CD4-positive, alpha-beta T cell (primary cell): ENCODE measurements at places on chromosomes 1 and 21. TPM values are rescaled to one million over a fixed set of nuclear protein-coding genes. Genes with fewer than 3 reads are reported as not detected.
A peak's percentile ranks its signal among the peaks of the same experiment; 100 is the strongest.

URB2 gene
- 4.1 TPM for total RNA-seq

- no peak for DNase-seq
These were observed 10.1 kb downstream of the PLEKHA6 start for GRCh38 chr1:204349602-204350001.

DNA sequence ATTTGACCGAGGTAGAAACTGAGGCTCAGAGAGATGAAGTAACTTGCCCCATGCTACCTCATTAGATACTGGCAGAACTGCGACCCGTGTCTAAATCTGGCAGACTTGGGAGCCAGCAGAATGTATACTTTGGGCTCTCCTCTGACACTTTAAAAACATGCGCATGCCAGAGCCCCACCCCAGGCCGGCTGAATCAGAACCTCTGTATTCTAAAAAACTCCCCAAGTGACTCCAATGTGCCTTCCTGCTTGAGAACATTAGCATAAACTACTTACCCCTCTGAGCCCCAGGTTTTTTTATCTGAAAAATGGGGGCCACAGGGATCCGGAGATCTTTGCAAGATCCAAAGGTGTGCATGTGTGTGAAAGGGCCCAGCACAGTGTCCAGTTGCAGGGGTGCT is 344.7 kb upstream of the USP24 start:
- DNase-seq, result no peak

GRCh38 chr1:39758556-39759435 is 12.4 kb downstream of the OXCT2 start:
- no peak for DNase-seq

DNA sequence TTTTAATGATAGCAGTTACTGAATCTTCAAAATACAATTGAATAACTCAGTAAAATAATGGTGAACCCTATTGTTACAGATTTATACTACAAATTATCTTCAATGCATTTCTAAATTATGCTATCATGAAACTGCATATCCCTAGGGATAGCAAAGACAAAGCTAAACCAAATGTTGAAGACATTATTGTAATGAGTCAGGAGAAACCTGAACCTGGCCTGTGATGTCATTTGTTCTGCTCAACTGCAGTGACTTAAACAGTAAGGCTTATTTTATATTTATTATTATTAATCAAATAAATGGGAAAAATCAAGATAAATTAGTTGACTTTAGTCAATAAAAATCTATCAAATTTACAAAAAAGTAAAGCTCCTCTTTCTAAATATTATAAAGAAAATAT is 100.3 kb downstream of the UCHL5 start:
- no peak for DNase-seq

DNA sequence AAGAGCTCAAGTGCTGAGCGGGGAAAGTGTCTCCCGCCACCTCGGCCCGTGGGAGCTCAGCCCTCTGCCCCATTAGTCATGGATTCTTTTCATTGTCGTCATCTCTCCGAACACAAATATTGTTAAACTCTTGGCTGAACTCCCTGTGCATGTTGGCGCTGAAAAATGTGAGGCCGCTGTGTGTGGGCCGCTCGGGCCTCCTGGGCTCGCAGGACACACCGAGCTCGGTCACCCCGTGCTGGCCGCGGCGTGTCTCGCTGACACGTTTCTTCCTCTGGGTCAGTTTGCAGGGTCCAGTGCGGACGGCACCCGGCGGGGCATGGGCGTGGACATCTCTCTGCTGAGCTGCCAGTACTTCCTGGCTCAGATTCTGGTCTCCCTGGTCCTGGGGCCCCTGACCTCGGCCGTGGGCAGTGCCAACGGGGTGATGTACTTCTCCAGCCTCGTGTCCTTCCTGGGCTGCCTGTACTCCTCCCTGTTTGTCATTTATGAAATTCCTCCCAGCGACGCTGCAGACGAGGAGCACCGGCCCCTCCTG is 25.6 kb downstream of the SLC45A1 start:
- DNase-seq, result no peak

GPR137B gene
- total RNA-seq, result 6.3 TPM

DNA sequence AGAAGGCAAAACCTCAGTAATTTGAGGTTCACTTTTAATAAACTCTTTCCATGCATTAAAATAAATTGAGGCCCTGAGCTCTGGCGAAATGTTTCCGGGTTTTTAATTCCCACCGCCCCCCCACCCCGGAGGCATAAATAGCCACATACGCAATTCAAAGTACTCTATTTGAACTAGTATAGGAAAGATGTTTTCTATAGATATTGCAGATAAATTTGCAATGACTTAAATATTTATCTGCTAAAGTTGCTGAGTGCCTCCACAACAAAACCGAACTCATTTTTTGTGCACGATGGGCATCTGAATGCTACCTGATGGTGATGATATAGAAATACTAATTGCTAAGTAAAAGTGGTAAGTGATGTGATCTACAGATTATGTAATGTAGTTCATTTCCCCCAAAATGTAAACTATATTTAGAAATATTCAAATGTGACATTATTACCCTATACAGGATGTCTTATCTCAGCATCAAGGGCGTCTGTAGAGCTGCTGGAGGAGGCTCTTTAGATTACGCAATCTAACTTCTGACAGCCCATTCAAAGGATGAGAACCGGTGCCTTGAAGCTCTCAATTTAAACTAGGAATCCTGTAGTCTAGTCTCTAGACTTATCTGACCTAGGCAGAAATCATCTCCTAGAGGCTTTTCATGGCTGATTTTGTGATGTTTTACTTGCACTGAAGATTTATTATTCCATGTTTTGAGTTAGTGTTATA is 8.5 kb downstream of the IRF2BP2 start:
- peak; percentile 83 for DNase-seq

CFAP74 gene
- not detected for total RNA-seq

PTBP2 gene
- total RNA-seq, result 32.6 TPM

- DNase-seq, result no peak
These were observed 58.9 kb upstream of the PALMD start for GRCh38 chr1:99587008-99587407.

DNA sequence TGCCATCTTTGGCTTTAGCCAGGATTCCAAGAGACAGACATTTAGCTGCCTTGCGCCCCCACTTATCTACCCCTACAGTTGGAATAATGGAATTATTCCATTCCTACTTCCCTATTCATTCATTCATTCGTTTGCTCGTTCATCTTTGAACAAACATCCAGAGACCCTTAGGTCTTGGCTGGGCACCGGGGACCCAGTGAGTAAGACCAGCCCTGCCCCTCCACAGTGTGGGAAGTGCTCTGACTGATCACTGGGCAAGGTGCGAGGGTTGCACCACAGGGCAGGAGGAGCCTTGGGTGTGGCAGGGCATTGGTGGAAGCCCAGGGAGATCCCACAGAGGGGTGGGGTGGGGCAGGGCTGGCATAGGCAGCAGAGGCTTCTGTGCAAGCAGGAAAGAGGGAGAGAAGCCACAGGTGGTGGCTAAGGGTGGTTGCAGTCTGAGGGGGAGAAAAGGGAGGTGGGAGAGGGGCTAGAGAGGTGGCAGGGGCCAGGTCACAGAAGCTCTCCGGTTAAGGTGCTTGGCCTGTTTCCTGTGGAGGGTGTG is 35.0 kb upstream of the TMEM61 start:
- DNase-seq, result no peak

DNA sequence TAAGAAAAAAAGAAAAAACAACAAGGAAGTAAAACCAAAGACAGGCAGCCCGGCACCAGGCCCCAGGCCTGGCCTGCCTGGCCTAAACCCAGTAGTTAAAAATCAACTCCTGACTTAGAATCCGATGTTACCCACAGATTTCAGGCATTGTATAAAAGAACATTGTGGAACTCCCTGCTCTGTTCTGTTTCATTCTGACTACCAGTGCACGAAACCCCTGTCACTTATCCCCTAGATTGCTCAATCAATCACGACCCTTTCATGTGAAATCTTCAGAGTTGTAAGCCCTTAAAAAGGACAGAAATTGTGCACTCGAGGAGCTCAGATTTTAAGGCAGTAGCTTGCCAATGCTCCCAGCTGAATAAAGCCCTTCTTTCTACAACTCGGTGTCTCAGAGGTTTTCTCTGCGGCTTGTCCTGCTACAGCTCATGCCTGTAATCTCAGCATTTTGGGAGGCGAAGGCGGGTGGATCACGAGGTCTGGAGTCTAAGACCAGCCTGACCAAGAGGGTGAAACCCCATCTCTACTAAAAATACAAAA is 15.6 kb upstream of the MYOCOS start:
- DNase-seq, result no peak

DNA sequence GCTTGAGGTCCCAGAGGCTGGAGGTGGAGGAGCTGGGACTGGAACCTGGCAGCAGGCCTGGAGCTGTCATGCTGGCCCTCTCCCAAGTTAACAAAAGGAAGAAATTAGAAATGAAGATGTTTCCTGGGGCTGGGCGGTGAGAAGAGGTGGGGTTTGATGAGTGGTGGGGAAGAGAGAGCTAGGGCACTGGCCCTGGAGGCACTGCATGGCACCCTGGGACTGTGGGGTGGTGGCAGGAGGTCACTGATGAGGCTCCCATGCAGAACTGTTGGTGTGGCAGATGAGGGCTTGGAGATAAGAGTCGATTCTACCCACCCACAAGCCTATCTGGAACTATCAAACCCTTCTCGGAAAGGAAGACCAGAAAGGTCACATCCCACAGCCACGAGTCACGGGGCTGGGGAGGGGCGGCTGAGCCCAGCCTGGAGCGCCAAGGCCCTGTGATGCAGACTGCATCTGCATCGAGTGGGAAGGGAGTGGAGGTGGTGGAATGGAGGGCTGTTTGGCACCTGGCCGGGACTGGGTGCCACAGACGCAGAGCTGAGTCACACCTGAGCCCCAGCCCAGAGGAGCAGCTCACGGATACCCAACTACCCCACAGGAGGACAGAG is 29.4 kb downstream of the MRPL37 start:
- no peak for DNase-seq

GRCh38 chr21:38476385-38476784 is 21.9 kb downstream of the ERG start:
- DNase-seq, result no peak

DNA sequence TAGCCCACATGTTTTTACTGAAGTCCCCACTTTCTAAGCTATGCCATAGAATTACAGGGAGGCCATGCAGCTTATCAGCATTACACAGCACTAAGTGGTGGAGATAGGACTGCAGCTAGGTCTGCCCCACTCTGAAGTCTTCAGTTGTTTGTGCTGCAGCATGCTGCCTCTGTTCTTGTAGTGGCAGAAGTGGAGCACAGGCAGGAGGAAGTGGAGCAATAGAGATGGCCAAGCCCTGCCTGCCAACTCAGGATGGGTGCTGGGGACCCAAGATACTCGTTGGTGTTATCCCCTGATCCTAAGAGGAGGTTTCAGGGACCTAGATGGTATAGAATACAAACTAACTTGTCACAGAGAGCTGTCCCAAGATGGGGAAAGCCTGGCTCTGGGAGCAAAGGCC is 12.9 kb downstream of the MRPL37 start:
- no peak for DNase-seq

FAM229A gene
- total RNA-seq, result 38.0 TPM

GRCh38 chr1:23722652-23723051 is 20.6 kb upstream of the ELOA start:
- DNase-seq, result no peak

DNA sequence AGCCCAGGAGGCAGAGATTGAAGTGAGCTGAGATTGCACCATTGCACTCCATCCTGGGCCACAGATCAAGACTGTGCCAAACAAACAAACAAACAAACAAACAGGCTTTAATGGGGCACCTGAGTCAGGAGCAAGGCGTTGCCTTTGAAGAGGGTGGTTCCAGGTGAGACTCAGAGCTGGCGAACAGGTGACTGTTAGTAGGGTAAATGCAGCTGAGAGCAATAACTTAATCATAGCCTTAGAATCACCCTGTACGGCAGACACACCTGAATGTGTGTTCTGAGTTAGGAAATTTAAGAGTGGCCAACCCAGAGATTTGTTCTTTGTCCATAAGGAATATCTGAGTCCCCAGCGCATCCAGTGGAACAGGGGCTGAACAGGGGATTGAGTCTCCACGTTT is 440.4 kb downstream of the RPS6KC1 start:
- DNase-seq, result no peak

- DNase-seq, result no peak
These were observed 5.8 kb downstream of the KISS1 start for GRCh38 chr1:204190212-204191211.

DNA sequence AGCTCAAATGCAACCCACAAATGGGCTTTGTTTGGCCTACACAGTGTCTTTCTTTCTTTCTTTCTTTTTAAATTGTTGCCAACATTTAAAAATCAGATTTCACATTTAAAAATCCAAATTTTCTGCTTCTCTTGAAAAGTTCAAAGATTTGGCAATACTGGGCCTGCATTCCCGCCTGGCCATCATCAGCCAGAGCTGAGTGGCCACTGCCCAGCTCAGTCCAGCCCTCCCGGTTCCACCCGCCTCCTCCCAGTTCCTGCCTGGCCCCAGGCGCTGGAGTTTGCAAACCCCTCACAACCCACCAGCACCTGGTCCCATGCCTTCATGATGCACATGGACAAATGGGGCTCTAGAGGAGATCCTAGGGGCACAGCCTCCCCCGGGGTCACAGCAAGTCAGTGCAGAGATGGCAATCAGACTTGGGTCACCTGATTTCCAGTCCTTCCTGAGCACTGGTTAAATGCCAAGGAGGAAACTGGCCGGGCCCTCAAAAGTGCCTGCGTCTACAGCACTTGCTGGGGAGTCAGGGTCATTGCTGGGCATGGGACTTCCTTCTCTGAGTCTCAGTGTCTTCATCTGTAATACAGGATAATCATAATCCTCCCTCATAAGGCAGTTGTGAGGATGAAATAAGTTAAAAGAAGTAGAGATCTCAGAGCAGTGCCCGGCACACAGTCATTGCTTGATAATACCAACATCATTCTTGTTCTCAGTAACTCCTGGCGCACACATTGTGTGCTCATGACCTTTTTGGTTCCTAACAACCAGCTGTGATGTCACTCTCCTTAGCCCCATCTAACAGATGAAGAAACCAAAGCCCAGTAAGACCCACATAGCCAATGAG is 41.0 kb upstream of the LAPTM5 start:
- DNase-seq, result no peak

DNA sequence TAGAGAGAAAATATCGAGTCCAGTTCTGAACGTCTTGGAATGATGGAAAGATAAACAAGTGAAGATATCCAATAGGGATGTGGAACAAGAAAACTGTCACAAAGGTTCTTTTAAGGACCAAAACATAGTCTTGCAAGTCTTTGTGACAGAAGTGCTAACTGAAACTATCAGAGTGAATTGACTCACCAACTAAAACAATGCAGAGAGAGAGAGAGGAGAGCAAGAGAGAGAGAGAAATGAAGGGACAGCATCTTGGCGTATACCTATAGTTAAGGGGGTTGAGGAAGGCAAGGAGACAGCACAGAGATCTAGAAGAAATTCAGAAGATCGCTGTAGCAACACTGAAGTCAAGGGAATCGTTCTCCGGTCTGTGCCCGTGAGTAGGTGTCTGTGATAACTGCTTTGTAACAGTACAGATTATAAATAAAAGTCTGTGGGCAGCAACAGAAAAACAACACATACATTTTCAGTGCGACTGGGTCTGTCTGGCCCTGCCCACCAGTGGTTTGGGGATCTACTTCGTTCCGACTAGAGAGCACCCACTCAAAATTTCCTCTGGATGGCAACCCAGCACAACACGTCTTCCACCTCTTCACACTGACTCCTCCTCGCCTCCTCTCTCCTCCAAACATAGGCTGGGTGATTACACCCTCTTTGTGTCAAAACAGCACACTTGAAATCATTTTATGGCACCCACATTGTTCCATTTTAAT is 4.8 kb upstream of the COA6 start:
- peak; percentile 8 for DNase-seq

IGFN1 gene
- total RNA-seq, result not detected
